Activated CD4-positive, alpha-beta T cell treated with anti-CD3 and anti-CD28 coated beads, Interleukin-10, Interleukin-2, amounts not matched to agents 100 ng/mL and 50 ng/mL, durations not matched to agents 16 hours and 8 hours (primary cell): ENCODE measurements at places on chromosomes 7 and 10.

DNA sequence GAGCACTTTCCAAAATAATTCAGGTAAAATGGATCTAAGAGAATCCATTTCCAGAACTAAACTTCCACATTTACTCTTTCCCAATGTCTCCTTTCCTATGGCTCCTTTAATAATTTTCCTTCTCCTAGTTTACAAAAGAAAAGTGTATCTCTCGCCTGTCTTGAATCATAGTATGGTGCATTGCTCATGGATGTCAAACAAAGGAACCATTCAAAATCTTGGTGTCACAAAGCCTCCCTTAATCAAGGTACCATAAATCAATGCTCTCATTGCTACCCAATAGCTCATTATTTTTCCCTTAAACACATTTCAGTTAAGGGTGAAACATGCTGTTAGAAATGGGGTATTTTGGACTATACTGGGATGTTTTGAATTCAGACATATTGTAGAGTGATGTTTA lies 57.6 kb upstream of the KCNMA1 start:
- DNase-seq = no peak

DNA sequence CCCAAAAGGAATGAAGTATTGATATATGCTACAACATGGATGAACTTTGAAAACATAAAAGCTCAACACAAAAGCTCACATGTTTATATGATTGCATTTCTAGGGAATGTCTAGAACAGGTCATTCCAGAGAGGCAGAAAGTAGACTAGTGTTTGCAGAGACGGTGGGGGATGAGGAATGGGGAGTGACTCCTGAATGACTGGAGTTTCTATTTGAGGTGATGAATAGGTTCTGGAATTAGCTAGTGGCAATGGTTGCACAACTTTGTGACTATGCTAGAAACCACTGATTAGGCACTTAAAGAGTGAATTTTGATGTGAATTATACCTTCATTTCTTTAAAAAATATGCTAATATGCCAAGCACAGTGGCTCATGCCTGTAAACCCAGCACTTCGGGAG lies 6.9 kb downstream of the KPNA7 start:
- no peak for DNase-seq

DNA sequence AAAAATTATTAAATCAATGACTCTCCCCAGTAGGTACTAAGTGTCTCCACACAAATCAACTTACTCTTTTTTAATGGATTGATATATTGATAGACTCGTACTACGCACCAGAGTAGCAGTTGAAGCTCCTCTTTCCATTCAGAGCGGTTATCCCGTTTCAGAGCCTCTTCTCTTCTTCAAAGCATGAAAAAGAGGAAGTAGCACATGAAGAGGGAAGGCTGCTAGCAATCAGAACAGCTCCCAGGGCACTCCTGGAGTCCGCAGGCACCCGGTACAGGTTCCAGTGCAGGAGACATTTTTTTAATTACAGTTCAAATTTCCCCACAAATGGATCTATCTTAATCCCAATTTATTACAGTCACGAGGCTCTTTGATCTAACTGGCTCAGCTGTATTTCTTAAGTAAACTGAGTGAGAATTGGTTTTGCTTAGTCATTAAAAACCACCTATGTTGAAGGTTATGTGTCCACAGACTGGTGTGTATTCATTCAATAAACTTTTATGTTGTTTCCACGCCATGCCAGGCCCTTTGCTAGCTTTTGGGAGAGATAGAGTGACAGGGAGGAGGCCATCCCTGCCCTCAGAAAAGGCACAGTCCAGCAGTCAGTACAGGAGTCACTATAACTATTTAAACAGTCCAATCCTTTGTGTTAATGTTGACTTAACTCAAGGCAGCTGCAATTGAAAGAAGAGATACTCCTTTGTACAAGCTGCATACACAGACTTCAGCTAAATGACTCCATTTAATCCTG lies 32.1 kb upstream of the CALN1 start:
- no peak for DNase-seq

GRCh38 chr7:43495572-43495971 lies 87.3 kb upstream of the STK17A start:
- DNase-seq = no peak

DNA sequence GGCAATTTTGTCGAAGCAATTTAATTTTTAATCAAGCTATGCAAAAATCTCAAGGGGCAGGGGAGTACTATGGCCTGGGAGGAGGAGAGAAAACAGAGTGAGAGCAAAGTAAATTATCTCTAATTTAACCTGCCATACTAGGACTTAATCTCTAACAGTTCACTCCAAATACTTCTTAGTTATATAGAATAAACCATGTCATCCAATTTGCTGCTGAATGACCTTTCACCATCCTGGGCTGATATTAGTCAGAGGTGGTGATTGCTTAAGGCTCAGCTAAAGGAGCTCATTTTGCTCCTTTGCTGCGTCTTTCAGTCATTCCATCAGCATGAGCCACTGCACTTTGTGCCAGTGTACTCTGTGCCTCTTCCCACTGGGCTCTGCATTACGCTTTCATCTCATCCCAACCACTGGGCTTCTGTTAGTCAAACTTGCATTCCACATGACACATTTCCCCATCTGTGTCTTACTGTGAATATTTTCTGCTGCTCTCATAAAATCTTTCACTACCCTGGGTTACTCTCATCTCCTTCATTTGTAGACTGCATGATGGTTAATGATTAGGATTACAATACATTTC lies 84.3 kb downstream of the CD36 start:
- no peak for DNase-seq

DNA sequence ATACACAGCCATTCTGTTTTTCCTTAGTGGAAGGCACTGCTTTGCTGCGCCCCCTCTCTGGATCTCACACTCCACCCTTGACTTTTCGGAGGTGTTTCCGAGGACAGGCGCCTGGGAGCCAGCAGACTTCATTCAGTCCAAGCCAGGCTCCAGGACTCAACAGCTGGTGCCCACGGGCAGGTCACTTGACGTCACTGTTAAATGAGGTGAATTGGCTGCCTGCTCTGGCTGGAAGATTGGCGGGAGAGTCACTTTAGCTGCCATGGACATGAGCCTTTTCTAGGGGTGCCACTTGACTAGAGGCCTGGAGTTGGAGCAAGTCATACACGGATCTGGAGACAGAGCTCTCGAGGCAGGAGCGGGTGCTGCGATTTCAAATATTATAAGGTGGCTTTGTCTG lies 3.2 kb downstream of the HTRA1 start:
- DNase-seq = no peak

DNA sequence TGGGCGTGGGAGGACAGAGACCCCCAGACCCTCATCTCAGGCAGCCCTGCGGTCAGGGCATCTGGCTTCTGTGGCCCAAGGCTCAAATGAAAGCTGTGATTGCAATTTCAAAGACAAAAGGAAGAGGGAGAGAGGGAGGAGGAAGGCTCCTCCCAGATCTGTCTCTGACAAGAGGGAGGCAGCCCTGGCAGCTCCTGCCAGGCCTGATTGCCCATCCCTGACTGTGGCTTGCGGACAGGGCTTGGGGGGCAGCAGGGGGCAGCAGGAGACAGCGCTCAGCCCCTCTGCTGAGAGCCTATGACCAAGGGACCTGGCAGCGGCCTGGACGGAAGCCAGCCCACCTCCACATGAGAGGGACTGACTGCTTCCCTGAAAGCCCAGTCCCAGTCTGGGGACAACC lies 91.8 kb downstream of the PTPRN2 start:
- no peak for DNase-seq
